ENCODE measurements at places on chromosomes 13 and 19.

DNA sequence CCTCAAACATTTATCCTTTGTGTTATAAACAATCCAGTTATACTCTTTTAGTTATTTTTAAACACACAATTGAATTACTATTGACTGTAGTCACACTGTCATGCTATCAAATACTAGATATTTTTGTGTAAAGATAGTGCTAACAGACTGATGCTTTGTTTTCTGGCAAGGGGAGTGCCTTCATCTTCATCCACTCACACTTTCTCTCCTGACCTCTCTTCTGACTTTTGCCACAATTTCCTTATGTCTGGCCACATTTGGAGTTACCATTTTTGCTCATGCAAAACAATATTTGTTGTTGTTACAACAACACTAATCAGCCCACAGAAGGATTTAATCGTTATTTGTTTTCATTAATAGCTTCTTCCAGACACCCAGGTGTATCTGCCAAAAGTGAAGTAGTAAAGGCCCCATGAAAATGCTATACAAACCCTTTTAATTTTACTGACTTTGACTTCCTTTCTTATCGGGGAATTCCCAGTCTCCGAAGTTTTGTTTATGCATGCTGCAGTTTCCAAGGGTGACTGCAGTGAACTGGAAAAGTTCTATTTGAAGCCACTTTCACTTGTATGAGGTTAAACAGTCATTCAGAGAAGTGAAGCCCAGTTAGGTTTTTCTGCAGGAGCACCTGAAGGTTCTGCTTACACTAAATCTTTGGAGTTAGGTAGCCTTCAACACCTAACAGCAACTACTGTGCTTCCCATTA lies 66.1 kb upstream of the FRY start:
- peak; percentile 62 for DNase-seq

GRCh38 chr19:8663920-8664670 lies 33.7 kb downstream of the NFILZ start:
- DNase-seq = no peak

GRCh38 chr19:56837492-56838023 lies 3.0 kb downstream of the PEG3 start:
- no peak for DNase-seq

GRCh38 chr19:16895467-16896145 lies 6.8 kb downstream of the F2RL3 start:
- DNase-seq = no peak

- DNase-seq = no peak
Measured at GRCh38 chr19:2320939-2321338, 7.4 kb downstream of the LSM7 start.

GRCh38 chr19:39828015-39828653 lies 5.8 kb downstream of the DYRK1B start:
- DNase-seq = no peak

DNA sequence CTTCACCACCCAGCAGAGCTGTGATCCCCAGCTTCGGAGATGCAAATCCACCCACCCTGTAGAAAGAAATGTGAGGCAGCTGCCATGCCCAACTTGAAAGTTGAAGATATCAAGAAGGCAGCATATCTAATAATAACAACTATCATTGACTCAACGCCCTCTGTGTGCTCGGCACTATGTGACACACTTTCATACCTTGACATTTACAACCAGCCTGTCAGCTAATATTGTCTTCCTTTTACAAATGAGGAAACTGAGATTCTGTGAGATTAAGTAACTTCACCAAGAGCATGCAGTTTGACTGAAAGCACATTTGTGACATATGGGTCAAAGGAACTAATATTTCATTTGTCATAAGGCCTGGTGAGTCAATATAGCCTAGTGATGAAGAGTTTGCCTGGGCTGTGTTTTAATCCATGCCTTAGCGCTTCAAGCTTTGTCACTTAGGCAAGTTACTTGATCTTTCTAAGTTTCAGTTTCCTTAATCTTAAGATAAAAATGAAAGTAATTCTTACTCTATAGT lies 137.0 kb downstream of the FLT1 start:
- DNase-seq = no peak

GRCh38 chr19:47230921-47231214 lies at the start of gene BBC3:
BBC3 (minus strand) TSS chr19:47231199; CDS start chr19:47228431, 2,768 bp downstream.
- DNase-seq = no peak

- DNase-seq = no peak
Measured at GRCh38 chr13:41700790-41701310, 243.5 kb downstream of the RGCC start.

GRCh38 chr13:27928805-27929753 lies 9.3 kb downstream of the PDX1 start:
- no peak for DNase-seq

GRCh38 chr13:21938168-21938567 lies 267.3 kb downstream of the FGF9 start:
- DNase-seq = no peak

- DNase-seq = no peak
Measured at GRCh38 chr13:45538382-45538781, 73.6 kb downstream of the COG3 start.

GRCh38 chr19:13744174-13744573 lies 20.1 kb upstream of the MRI1 start:
- DNase-seq = no peak

GRCh38 chr19:58582985-58583384 lies 9.8 kb upstream of the MZF1 start:
- no peak for DNase-seq

- DNase-seq = no peak
Measured at GRCh38 chr13:90770334-90770733, 577.2 kb upstream of the MIR17HG start.

DNA sequence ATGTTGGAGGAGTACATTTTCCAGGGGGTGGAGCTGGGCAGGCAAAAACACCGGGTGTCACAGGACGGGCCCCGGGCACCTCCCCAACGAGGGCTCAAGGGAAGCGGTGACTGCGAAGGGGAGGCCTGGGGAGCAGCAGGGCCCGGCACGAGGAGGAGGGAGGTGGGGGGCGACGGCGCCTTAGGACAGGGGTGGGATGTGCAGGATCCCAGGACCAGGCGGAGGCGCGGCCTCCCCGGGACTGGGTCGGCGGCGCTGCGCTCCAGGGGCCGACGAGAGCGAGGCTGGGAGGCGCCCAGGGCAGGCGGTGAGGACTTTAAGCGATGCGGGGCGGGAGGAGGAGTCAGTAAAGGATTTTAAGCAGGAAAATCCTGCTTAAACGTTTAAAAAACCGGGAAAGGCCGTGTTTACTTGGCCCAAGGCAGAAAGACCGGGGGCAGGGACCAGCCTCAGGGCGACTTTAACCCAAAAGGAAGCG lies 427 bp downstream of the ZNF160 start:
- no peak for DNase-seq

DNA sequence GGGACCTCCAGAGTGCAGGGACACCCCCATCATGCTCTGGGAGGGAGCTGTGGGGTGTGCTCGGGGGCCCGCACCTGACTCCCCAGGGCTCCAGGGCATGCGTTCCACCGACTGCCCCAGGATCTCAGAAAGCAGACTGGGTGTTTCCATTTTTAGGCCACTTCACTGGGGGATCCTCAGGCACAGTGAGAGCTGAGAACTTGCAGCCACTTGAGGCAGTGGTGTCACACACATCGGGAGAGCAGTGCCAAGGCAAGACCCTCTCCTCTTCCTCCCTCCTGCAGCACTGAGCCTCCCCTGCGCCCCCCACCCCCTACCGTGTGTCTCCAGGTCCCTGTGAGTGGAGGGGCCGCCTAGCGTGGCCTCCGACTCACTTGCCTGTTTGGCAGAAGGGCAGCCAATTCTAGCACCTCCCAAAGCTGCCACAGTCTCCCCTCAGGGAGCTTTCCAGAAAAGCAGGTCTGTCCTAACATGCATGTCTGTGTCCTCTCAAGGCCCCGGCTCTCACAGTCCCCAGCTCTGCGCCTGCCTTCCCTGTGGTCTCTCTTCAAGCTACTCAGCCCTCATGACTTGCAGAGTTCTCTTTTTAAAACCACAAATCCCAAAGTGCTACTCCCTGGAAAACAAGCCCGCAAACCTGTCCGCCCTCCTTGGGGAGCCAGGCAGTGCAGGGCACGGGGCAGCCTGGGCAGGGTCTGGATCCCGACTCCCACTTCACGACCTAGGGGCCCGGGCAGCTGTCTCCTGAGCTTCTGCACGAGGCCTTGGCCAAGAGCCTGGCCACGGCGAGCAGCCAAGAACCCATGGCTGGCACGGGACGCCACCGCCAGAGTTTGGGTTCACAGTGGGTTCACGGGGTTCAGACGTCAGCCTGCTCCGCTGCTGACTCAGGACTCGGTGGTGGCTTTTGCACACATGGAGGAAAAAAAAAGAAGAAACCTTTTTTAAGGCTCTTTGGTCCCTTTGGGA lies 94.1 kb downstream of the STK24 start:
- DNase-seq = no peak

DNA sequence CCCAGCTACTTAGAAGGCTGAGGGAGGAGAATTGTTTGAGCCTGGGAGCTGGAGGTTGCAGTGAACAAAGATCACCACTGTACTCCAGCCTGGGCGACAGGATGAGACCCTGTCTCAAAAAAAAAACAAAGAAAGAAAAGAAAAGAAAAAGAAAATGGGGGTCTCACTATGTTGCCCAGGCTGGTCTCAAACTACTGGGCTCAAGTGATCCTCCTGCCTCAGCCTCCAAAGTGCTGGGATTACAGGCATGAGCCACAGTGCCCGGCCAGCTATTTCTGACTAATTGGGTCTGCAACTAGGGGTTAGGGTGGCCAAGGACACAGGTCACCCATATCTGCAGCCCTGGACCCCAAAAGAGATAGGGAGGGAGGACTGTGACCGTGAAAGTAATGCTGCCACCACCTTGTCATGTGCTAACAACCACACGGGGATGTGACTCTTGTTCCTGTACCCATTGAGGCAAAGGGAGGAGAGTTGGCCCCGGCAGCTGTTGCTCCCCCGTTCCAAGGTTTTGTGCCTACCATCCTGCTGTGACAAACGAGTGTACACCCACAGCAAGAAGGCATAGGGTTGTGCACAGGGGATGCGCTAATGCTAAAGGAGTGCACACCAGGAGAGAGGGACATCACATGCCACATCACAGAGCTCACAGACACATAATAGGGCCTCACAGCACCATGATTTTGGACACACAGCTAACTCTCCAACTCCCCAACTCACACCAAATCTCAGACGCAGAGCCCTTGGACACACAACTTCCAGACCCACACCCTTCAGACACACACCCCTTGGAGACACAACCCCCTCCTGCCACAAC lies 619 bp downstream of the MEF2B start:
- DNase-seq = no peak

DNA sequence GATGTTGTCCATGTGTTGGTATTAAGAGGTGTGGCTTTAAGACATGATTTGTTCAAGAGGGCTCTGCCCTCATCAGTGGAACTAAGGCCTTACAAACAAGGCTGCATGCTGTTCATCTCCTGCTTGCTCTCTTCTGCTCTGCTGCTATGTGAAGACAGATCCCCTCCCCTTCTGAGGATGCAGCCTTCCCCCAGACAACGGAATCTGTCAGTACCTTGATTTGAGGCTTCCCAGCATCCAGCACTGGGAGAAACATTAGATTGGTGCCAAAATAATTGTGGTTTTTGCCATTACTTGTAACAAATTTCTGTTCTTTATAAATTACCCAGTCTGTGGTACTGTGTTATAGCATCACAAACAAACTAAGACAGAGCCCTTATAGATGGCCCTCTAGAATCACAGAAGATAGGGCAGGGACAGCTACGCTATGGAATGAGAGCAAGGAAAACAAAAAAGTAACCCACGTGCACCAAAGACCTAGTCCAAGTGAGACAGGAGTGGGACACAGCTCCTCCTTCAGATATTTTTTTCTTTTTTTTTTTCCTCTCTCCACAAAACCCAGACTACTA lies 151.5 kb upstream of the RXFP2 start:
- no peak for DNase-seq

- DNase-seq = no peak
Measured at GRCh38 chr19:5665781-5666513, 14.4 kb downstream of the MICOS13 start.

GRCh38 chr19:10751109-10751953 lies 33.5 kb downstream of the DNM2 start:
- no peak for DNase-seq

DNA sequence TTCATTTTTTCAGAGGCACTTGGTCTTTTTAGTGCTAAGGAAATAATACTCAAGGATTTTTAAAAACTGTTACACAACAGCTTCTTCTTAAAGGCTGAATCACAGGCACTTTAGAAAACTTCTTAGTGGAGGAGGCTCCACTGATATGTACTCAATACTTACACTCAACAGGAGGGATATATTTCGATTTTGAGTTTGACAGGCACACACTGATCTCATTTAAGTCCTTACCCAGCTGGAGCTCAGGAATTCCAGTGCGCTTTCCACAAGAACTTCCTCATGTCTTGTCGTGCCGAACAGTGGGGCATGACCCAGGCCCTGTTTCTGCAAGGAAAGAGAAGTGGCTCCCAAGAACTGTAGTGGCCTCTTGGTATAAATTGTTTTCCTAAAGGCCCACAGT lies 103.8 kb downstream of the RGCC start:
- DNase-seq = no peak

GRCh38 chr13:75691183-75691582 lies 55.1 kb downstream of the LMO7 start:
- DNase-seq = no peak

GRCh38 chr19:1445185-1445931 lies 4.6 kb upstream of the APC2 start:
- peak; percentile 65 for DNase-seq

GRCh38 chr13:90641884-90642283 lies 705.6 kb upstream of the MIR17HG start:
- no peak for DNase-seq

- DNase-seq = no peak
Measured at GRCh38 chr19:738509-739128, 12.3 kb upstream of the MISP start.

DNA sequence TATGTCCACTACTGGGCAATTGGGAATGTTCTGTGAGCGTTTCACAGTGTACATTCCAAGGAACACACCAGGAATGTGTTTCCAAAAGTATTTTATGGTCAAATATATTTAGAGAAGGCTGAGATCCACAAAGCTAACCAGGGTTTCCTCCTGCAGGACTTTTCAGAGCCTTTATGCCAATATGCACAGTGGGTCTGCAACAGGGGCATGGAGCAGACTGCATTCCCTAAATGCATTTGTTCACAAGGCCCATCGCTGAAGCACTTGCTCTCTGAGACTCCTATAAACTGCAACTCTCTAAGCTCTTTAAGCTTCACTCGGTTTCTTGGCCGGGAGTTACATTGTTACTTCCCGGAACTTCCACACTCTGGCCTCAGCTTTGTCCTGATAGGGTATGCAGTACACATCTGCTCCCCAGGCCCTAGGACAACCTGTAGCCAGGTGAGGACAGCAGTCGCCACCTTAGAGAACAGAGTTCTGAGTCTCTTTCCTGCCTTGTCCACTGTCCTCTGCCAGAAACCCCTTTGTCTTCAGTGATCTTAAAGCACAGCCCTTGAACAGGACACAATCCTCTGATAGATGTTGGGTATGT lies 33.5 kb downstream of the FBN3 start:
- no peak for DNase-seq
